ENCODE measurements at places on chromosomes 1 and 21.

DNA sequence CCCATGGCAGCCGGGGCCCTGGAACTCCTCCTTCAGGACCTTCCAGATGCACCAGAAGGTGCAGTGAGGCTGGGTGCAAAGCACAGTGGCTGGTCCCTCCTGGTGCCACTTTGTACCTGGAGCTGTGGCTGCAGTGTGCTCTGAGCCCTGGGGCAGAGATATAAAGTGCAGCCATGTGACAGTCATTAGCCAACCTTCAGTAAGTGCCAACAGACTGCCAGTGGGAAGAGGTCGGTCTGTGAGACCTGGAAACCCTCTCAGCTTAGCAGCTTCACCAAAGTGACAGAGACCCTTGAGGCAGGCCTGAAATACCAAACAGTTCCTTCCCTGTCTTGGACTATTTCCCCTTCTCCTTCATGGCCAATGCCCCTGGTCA, 26.7 kb upstream of the NGF start:
- DNase-seq = no peak

GRCh38 chr1:154935749-154936554, 567 bp downstream of the PMVK start:
- DNase-seq = no peak

DNA sequence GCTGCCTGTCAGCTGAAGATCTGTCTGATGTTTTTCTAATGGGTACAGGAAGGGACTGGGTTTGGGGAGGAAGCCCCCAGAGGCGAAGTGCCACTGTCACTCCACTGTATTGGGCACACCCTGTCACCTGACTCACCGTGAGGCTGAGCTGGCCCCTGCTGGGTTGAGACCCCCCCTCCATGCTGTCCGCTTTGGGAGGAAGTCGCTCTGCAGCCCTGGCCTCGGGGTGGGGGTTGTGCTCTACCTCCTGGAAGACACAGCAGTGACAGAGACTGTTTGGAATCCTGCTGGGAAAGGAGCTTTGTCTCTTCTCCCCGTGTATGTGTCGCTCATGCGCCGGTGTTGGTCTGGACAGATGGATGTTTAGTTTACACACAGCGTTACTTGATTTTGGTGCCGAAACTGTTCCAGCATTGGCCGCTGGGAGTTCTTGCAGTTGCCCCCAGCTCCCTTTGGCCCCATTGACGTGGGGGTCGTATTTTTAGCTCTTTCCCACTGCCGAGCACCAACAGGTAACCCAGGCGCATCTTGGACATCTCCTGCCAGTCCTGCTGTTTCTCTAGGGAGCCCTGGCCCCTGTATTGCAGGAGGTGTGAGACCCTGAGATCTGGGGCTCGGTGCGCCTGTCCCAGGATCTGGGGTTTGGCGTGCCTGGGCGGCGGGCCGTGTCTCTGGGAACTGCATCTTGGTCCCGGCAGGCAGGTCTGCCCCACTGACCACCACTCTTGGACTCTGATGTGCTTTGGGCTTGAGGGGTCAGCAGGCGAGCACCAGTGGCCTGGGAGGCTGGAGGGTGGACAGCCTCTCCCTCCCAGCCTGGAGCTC, 30.3 kb downstream of the SLX9 start:
- DNase-seq = no peak

DNA sequence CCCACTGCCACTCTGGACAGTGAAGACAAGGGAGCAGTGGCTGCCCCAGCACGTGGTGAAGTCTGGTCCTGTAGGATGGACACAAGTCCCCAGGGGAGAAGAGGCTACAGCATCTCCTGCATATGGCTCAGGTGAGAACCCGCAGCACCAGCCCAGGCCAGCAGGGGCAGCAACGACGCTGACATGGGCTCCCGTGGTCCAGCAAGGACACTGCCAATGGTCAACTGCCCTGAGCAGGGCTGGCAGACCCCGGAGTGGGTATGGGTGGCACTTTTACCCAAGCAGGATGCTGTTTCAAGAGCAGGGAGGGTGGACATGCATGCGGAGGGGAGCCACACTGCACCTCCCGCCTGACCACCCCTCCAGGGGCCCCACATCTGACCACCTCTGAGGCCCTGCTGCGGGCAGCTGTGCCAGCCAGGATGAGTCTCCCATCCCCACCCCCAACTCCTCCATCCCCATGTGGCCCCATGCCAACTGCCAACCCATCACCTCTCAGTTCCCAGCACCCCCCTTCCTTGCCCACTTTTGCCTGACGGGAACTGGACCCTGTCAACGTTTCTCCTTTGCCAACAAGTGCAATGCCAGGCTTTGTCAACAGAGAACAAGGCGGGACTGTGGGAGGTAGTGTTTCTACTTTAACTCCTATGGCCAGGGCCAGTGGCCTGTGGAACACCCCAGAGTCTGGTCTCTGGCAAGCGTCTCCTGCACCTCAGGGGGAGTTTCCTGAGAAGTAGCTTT, 8.6 kb downstream of the MORN1 start:
- no peak for DNase-seq

DNA sequence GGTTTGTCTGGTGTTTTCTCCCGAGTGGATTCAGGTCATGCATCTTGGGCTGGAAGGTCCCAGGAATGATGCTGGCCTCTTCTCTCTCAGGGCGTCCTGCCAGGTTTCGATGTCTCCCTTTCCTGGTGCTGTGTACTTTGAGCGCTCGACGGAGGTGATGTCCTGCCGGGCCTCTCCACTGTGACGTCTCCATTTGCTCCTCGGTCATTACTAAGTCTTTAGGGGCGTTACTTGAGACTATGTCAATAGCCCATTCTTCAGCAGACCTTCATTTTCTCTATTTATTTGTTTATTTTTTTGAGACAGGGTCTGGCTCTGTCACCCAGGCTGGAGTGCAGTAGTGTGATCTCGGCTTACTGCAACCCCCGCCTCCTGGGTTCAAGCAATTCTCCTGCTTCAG, 37.2 kb upstream of the TNFRSF1B start:
- no peak for DNase-seq

DNA sequence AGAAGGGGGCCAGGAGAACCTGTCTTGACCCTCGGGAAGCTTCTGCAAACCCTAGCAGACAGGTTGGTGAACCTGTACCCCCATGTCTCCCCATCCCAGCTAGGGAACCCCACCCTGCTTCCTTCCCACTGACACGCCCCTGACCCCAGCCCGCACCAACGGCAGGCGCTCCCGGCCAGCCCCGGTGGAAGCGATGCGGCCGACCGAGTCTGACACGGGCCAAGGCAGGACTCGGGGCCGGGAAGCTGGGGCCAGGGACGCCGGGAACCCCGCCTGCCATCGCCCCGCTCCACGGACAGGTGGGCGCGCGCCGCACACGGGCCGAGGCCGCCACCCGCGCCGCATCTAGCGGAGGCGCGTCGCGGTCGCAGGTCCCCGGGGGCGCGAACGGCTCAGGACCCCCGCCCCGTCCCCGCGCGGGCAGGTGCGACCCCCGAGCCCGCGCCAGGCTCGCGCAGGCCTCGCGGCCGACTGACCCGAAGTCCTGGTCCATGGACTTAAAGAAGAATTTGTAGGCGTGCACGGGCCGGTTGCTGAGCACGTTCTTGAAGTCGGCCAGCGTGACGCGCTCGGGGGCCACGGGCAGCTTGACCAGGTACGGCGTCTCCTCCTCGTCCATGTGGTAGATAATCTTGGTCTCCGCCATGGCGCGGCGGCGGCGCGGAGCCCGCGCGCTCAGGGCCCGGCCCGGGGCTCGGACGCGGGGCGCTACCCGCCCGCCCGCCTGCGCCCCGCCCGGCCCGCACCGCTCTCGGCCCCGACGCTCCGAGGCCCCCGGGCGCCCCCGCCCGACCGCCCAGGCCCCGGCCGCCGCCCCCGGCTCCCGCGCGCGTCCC, 580 bp downstream of the DVL1 start:
- DNase-seq = no peak

GRCh38 chr1:34750610-34751009, 4.2 kb upstream of the GJB5 start:
- DNase-seq = no peak

DNA sequence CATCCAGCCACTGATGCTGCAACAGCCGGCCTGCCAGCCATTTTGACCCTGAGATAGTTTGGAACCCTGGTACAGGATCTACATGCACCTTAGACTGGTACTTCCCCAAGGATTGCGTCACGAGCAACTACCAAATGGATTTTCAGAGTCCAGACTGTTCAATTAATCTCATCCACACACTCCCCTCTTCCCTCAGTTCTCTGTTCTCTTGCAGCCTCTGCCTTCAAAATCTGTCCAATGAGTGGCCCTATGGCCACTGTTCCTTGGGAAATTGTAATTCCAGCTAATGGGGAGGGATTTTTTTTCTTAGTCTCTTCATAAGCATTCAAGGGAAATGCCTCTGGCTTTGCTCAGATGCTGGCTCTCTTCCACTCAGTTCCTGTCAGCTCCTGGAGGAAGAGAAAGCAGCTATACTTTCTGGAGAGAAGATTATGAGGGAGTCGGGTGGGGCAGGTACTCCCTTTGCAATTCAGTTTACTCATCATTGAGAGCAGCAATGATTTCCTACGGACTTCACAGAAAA, 19.8 kb upstream of the UAP1 start:
- DNase-seq = no peak

- no peak for DNase-seq
Measured at GRCh38 chr1:17307946-17308345, at the start of gene PADI4. PADI4 (plus strand) TSS chr1:17308197; CDS start chr1:17308223, 26 bp downstream.

DNA sequence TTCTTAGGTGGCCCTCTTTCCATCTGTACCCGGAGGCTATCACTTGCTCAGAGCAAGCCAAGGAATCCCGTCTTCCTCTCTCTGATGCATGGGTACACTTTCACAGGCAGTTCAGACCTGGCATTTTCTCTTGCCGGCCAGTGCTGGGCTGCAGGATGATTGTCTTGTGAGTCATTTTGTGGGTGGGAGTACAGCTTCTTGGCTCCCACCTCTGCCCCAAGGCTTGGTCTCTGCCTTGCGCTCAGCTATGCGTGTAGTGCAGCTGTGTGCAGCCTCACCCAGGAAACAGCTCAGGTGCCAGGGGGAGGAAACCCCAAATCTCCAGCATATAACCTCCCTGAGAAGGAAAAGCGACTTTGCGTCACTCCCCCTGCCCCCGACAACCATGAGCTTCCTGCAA, 3.9 kb upstream of the AJAP1 start:
- DNase-seq = no peak

DNA sequence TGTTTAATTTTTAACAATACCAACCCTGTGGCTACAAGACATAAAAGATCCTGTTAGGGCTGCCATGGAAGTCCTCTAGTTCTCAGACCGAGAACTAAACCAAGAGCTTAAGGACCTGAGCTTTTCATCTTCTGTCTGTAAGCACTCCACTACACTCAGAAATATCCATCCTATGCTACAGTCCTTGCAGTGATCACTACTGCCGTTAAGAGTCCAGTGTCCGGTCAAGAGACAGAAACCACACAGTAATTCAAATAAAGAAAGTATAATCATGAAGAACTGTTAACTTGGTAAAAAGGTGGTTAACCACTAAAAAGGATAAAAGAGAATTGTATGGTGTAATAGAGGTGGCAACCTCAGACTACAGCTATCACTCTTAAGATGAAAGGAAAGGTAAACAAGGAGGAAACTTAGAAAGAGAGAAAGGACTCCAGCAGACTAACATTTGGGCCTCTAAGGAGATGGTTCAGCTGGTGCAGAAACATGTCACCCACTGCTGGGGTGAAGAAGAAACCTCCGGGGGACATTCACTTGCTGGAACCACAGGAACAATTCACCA, 22.1 kb upstream of the PRDX6 start:
- no peak for DNase-seq
